Choroid plexus epithelial cell (primary cell): ENCODE measurements at places on chromosomes 4 and X.

DNA sequence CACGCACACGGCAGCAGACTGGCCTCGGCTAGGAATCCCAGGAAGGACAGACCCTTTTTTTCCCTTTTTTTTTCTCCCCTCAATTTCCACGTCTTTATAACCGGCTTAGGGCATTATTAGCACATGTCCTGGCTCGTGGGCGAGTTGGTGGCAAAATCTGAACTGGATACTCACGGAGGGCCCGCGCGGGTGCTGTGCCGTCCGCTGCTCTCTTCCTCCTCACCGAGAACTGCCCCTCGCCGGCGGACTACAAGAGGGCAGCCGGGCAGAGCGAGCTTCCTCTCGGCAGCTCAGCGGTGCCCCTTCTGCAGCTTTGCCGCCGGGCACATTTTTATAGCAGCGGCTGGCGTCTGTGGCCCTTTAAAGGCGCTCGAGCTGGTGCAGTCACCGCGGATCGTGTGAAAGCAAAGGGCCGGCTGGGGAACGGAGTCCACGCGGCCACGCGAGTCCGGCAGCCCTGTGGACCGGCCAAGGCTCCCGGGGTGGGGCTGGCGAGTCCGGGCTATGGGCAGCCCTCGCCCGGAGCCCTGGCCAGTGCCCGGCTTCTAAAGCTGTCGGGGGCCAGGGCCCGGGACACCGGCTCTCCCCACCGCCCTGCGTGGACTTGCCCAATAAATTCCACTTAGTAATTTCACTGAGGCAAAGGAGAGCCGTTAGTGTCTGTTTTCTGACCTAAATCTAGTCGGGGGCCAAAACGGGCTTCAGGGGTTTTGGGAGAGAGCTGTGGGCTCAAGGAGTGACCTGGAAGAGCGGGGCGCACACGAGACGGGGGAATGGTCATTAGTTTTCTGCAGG is 1.3 kb upstream of the CITED1 start:
- peak; percentile 69 for DNase-seq

- no peak for DNase-seq
Observed at GRCh38 chrX:101394372-101394771, 3.6 kb downstream of the RPL36A start.

- no peak for DNase-seq
Observed at GRCh38 chr4:24262616-24263015, 321.7 kb downstream of the DHX15 start.

DNA sequence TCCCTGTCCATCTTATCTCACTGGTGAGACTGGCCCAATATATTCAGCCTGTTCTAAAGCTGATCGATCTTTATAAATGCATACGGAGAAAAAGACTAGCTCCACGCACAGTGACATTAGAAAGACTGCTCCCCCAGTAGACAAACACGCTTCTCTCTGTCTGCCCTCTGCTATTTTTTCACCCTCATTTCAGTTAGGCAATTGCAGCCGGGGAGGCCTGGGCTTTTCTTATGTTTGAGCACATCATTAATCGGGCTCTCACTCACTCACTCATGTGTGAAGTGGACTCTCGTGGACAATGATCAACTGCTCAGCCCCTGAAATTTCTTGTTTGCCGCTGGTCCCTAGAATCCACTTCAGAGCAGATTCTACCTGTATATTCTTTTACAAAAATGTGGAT is 824.7 kb upstream of the TENM3 start:
- DNase-seq = no peak

- DNase-seq = no peak
Observed at GRCh38 chrX:31219174-31219573, 147.3 kb upstream of the FTHL17 start.

- DNase-seq = no peak
Observed at GRCh38 chrX:49197543-49198087, 2.4 kb downstream of the SYP start.

DNA sequence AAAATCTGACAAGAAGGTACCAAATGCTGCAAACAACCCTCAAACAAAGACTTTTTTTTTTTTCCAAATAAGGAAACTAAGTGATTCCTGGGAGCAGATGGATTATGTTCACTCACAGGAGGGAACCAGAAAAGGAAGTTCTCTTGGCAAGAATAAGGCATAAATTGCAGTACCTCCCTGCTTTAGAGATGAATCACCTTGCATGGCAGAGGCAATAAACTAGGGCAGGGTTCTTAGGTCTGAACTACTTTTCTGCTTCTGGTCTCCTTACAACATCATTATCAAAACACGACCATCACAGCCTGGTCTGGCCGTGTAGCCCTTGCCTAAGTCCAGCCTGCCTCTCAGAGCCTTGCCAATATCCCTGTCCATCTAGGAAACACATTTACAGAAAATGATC is 6.3 kb downstream of the TMEM31 start:
- peak; percentile 87 for DNase-seq

GRCh38 chrX:150429594-150429993 is 66.5 kb downstream of the MAMLD1 start:
- peak; percentile 76 for DNase-seq

DNA sequence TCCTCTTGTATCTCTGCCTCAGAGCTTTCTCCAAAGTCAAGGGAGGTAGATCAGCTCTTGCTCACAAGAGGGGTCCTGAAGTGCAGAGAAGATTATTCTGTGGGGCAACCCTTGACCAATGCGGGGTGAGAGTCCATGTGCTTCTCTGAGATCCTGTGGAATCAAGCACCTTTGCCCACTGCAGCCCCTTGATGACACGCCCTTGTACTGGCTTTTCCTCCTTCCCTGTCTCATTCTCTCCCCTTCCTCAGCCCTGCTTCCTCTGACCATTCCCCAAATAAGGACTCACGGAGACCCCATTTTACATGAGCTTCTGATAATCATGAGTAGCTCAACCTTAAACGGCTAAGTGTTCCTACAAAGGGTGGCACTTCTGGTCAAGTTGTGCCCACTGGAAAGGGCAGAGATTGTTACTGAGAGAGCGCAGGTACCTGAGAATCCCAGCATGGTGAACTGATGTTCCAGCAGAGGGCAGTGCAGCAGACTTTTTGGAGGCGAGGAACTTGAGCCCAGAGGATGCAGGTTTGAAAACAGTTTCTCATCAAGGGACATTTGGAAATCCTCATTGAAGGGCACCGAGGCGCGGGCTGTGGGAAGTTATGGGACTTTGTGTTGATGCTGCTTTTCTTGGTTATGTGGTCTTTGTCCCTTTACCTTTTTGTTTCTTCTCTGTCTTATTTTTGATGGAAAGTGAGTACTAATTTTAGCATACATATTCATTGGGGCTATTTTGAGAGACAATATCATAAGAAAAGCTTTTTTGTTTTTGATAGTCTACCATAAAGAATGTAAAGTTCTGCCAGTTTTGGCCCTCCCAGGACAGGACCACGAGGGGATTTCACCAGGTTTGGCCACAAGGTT is 201.3 kb downstream of the RBM46 start:
- peak; percentile 70 for DNase-seq

DNA sequence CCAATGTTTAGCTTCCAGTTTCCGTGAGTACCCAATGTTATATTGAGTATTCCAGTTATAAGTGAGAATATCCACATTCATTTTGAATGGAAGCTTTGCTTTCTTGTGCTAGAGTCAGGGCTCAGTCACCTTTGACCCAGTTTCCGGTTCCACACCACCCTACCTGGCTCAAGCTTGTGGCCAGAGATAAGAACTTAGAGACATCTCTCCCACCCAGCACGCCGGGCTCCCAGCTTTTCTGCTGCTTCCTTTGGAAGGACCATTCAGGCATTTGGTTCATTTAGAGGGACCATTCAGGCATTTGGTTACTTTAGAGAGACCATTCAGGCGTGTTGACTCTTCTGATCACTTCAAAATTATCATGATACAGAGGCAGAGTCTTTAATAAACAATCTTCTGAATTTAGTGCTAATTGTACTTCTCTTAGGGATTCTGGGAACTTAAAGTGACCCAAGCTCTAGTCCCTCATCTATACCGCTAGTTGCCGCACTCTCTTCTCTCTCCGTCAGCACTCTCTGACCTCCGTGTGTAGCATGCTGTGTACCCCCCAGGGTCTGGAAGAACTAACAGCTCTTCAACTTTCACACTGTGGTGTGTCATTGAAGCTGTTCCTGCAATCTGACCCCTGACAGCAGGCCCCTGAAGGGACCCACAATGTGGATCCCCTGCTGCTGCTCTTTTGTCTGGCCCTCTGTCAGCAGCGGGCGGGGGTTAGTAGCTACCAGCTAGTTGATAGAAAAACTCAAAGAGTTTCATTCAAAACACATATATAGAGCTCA is 943.1 kb downstream of the ARAP2 start:
- no peak for DNase-seq

DNA sequence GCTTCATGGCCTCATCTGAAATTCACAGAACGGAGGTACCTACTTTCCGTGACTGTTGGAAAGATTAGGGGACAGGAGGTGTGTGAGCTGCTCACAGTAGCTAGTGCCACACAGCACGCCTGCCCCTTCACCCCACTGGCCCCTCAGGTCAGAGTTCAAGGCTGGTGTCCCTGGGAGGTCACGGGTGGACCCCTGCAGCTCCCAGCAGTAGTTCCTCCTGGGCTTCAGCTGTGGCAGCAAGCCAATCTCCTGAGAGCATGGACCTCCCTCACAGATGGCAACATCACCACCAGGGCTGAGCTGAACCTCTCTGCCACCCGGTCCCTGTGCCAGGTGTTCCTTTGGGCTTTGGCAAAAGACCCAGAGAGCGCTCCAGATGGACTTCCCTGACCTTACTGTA is 1.8 kb downstream of the IDH3G start:
- DNase-seq = no peak

DNA sequence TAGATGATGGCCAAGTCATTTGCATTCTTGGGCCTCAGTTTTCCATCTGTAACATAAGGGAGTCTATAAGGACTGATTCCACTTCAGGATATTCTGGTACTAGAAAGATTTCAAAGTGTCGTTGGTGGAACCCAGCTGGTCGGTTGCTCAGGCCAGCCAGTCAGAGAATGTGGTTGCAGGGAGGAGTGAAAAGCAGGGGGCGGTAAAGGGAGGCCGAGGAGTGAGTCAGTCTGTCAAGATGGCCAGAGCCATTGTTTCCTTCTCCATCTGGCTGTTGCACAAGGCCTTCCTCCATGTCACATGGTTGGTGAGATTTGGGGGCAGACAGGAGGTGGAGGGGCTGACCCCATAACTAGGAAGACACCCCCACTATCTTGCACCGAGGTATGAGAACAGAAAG is 38.2 kb downstream of the STARD8 start:
- DNase-seq = peak; percentile 65

GRCh38 chrX:126030021-126030420 is 136.1 kb downstream of the DCAF12L2 start:
- DNase-seq = no peak

- no peak for DNase-seq
Observed at GRCh38 chr4:123409334-123409733, 12.7 kb downstream of the SPRY1 start.

- no peak for DNase-seq
Observed at GRCh38 chr4:187558391-187558790, 437.2 kb upstream of the ZFP42 start.

- peak; percentile 86 for DNase-seq
Observed at GRCh38 chrX:24902806-24903205, 113.0 kb downstream of the ARX start.

- DNase-seq = peak; percentile 40
Observed at GRCh38 chr4:73731968-73732610, 8.3 kb upstream of the CXCL8 start.

DNA sequence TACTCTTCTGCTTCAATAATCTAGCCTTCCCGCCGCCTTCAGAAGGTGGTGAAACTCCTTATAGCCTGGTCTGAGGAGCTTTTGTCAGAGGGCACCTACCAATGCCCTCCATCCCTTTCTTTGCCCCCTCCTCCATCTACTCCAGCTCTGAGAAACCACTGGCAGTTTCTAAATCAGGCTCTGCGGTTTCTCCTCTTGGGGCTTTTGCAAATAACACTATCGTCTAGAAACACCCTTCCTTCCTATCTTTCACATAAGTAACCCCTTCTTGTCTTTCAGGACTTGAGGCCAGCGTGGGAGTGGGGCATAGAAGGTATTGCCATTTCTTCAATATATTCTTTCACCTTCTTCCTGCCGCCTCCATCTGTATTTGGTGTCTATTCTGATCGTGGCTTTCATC is 1.2 kb upstream of the EFHC2 start:
- DNase-seq = no peak

GRCh38 chr4:140427919-140428471 is 547 bp upstream of the CLGN start:
- DNase-seq = no peak

- DNase-seq = no peak
Observed at GRCh38 chr4:153763404-153763803, 3.6 kb upstream of the RNF175 start.

- DNase-seq = no peak
Observed at GRCh38 chrX:19181345-19181744, 59.1 kb upstream of the ADGRG2 start.

GRCh38 chr4:53119680-53120079 is 246.2 kb downstream of the SCFD2 start:
- DNase-seq = peak; percentile 90

- no peak for DNase-seq
Observed at GRCh38 chr4:173661001-173661400, 131.0 kb upstream of the HAND2 start.

DNA sequence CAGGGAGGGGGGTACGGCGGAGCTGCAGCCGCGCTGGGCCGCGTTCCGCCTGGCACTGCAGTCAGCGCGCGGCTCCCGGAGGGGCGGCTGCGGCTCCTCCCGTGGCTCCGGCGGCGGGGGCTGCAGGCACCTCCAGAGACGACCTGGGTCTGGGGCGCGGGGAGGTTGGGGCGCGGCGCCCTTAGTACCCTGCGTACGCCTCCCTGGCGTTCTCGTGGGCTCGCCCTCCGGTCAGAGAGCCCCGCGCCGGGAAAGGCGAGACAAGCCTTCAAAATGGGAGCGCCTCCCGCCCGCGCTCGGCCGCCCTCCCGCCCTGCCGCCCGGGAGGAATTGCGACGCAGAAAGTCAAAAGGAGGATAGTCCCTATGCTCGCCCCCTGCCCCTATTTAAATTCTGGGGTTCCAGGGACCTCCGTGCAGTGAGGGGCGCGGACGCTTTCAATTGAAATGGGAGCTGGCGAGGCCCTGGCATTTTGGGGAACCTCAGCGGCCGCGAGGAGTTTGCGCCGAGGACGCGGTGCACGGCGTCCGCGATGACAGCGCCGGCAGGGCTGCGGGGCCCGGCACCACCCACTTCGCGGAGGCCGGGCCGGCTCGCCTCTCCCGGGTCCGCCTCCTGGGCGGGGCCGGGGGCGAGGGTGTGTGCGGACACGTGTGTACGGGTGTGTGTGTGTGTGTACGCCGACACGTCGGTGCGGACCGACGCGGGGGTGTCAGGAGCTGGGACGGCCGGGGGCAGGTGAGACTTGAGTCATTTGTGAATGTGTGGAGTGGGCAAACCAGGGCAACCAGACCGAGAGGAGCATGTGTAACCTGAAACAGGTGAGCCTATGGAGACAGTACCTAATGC is 544 bp downstream of the HERC3 start:
- DNase-seq = peak; percentile 73

- DNase-seq = no peak
Observed at GRCh38 chrX:19543951-19544381, 28.7 kb upstream of the MAP3K15 start.

GRCh38 chr4:163875327-163875726 is 380.8 kb downstream of the TMA16 start:
- no peak for DNase-seq

DNA sequence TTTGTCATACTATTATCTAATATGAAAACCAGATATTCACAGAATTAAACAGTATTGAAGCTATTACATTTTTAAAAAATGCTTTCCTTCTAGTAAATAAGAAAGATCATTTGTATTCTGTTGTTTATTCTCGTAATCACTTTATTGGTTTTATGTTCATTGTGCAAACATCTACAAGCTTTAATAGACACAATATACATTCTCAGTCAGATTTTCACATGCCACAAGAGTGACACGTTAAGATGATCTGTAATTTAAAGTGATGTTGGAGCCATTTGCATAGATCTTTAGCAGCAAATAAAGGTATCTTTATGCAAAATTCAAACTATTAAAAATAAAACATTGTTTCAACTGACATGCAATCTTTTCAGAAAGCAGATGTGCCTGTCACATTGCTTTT is 469.9 kb downstream of the PCDH11X start:
- no peak for DNase-seq
